MCF 10A (cell line): ENCODE measurements at places on chromosomes 3 and 15.

GRCh38 chr3:69092030-69092516 is 7.3 kb downstream of the ARL6IP5 start:
- H3K27me3 ChIP-seq = no peaks in the 10 kb centered on the region
- H3K4me3 ChIP-seq = no peak overlapping the region

DNA sequence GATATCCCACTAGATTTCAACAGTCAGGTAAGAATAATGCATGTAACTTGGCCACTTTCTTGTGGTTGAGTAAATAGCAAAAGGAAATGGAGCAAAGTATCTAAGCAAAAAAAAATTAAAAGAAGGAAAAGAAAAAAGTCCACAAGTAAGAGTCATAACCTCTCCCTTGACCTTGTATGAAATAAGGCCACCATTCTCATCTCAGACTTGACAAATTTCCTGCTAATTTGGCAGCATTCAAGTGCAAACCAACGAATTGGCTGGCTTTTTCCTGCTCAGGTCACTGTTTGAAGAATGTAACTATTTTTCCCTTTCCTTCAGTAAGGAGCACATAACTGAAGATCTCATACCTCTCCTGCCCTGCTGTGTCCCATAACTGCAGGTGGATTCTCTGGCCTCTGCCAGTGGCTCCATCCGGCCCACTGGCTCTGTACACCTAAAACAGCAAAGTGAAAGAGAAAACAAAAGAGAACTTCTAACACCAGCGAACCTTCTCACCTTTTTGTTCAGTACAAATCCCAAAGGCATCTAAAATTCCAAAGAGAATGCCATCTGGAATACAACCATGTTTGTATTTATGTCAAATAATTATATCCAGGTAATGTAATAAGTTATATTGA is 33.4 kb upstream of the RSL24D1 start:
- no peak overlapping the region for H3K4me3 ChIP-seq
- DNase-seq = no peak
- no peaks in the 10 kb centered on the region for H3K4me1 ChIP-seq
- peaks cover 16% of the 10 kb centered on the region for H3K36me3 ChIP-seq
- H3K27me3 ChIP-seq = no peaks in the 10 kb centered on the region
- no peak overlapping the region for H3K27ac ChIP-seq

- no peaks in the 10 kb centered on the region for H3K4me1 ChIP-seq
- no peak for DNase-seq
- no peak overlapping the region for H3K4me3 ChIP-seq
- no peak overlapping the region for H3K27ac ChIP-seq
- no peaks in the 10 kb centered on the region for H3K36me3 ChIP-seq
Observed at GRCh38 chr3:143888846-143889245, 40.6 kb upstream of the SLC9A9 start.

DNA sequence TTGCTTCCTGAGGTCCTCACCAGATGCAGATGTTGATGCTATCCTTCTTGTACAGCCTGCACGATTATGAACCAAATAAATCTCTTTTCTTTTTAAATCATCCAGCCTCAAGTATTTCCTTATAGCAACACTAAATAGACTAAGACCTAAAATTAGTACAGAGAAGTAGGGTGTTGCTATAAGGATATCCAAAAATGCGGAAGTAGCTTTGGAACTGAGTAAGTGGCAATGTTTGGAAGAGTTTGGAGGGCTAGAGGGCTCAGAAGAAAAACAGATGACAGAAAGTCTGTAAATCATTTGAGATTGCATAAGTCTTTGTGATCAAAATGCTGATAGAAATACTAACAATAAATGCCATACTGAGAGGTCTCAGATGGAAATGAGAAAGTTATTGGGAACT is 894.9 kb downstream of the DIPK2A start:
- H3K4me1 ChIP-seq = peaks cover 5% of the 10 kb centered on the region
- H3K27ac ChIP-seq = no peak overlapping the region
- no peaks in the 10 kb centered on the region for H3K36me3 ChIP-seq
- no peak overlapping the region for H3K4me3 ChIP-seq
- peaks cover 21% of the 10 kb centered on the region for H3K27me3 ChIP-seq

GRCh38 chr3:189304465-189305351 is 132.9 kb downstream of the TPRG1 start:
- peak overlapping the region; percentile 99 for H3K27ac ChIP-seq
- peak overlapping the region; percentile 65 for H3K4me3 ChIP-seq

GRCh38 chr3:129586746-129587430 is 19.6 kb downstream of the PLXND1 start:
- H3K27me3 ChIP-seq = no peaks in the 10 kb centered on the region
- H3K4me3 ChIP-seq = no peak overlapping the region
- no peak overlapping the region for H3K27ac ChIP-seq
- no peaks in the 10 kb centered on the region for H3K36me3 ChIP-seq
- no peak for DNase-seq
- peaks cover 6% of the 10 kb centered on the region for H3K4me1 ChIP-seq

GRCh38 chr3:190595179-190595795 is 81.4 kb downstream of the IL1RAP start:
- no peak for DNase-seq
- peaks cover 20% of the 10 kb centered on the region for H3K36me3 ChIP-seq
- H3K4me1 ChIP-seq = no peaks in the 10 kb centered on the region
- H3K27me3 ChIP-seq = no peaks in the 10 kb centered on the region
- no peak overlapping the region for H3K27ac ChIP-seq
- no peak overlapping the region for H3K4me3 ChIP-seq

GRCh38 chr3:66014651-66015050 is 24.1 kb downstream of the MAGI1 start:
- no peak overlapping the region for H3K27ac ChIP-seq
- peaks cover 9% of the 10 kb centered on the region for H3K4me1 ChIP-seq
- H3K4me3 ChIP-seq = no peak overlapping the region
- H3K27me3 ChIP-seq = no peaks in the 10 kb centered on the region
- H3K36me3 ChIP-seq = no peaks in the 10 kb centered on the region
